ELF-1 (cell line): ENCODE measurements at places on chromosomes 12 and 14.

- no peak for DNase-seq
These were observed 81.7 kb downstream of the EEA1 start for GRCh38 chr12:92847368-92847767.

GRCh38 chr12:76790564-76791552 lies 26.9 kb downstream of the ZDHHC17 start:
- DNase-seq = no peak

GRCh38 chr14:38718519-38718918 lies 384.5 kb downstream of the SEC23A start:
- no peak for DNase-seq

GRCh38 chr12:95216711-95217376 lies 423 bp downstream of the FGD6 start:
- no peak for DNase-seq

GRCh38 chr14:26993556-26993955 lies 395.7 kb upstream of the NOVA1 start:
- no peak for DNase-seq

- DNase-seq = no peak
These were observed 44.1 kb downstream of the ETV6 start for GRCh38 chr12:11693601-11694000.

DNA sequence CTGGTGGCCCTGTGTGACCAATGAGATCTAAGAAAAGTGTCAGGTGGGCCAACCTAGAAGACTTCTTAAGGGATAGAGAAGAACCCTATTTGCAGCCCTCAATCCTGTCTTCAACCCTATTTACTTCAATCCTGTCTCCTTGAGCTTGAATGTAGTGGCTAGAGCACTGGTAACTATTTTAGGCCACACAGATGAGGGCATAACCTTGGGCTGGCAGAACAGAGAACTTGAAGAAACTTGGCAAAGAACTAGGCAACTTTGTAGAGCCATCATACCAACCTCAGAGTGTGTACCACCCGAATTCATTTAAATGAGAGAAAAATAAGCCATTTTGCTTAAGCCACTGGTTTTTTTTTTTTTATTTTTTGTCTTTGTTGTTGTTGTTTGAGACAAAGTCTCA lies 94.8 kb downstream of the TMTC1 start:
- DNase-seq = no peak

- DNase-seq = no peak
These were observed 136.7 kb upstream of the LRIG3 start for GRCh38 chr12:59056966-59057365.

- no peak for DNase-seq
These were observed 31.0 kb downstream of the DHRS2 start for GRCh38 chr14:23667134-23667533.

DNA sequence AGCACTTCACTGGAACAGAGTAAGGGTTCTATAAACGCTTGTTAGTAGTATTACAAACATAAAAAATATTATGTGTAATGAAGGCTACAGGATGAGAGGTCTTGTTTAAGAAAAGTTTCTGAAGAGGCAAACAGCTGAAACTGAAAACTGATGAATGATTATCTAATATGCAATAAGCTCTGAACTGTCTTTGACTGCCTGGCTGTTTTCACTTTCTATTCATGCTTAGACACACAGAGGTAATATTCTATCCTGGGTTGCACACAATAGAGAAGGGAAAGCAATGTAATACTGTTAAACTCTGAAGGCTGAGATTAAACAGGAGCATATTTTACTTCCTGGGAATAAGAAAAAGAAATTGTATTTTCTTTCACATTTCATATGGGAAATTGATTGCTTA lies 251.3 kb downstream of the ALX1 start:
- DNase-seq = no peak

- DNase-seq = peak; percentile 85
These were observed 11.6 kb downstream of the PLEKHG3 start for GRCh38 chr14:64715628-64716412.

DNA sequence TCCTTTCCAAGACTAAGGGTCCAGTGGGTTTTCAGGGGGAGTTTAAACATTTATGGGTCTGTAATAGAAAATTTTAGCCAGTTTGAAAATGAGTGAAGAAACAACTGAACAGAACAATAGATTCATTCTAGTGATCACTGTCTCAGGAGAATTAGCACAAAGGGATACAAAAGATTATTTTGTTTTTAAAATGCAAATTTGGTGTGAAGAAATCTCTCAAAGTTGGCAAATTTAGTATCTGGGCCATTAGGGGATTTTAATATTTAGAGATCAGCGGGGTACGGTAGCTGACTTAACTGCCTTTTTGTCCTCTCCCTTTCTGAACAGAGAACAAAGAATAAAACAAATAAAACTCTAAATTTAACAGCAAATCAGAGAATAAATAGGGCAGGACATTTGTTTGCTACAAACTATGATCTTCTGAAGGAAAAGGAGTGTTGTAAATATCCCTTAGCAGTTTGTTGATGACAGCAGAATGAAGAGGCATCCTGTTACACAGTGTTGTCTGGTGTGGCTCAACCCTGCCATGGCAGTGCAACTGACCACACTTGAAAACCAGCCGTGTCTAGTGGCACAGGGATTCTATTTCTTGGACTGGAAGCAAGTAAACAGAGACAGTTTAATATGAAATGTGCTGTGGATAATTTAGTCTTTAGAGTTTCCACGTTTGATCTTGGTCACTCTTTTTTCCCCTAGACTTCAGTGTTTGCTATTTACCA lies 46.3 kb upstream of the LRTM2 start:
- no peak for DNase-seq

GRCh38 chr14:75461303-75461702 lies 33.5 kb downstream of the JDP2 start:
- DNase-seq = no peak

GRCh38 chr12:117835156-117835555 lies 133.6 kb downstream of the KSR2 start:
- no peak for DNase-seq

DNA sequence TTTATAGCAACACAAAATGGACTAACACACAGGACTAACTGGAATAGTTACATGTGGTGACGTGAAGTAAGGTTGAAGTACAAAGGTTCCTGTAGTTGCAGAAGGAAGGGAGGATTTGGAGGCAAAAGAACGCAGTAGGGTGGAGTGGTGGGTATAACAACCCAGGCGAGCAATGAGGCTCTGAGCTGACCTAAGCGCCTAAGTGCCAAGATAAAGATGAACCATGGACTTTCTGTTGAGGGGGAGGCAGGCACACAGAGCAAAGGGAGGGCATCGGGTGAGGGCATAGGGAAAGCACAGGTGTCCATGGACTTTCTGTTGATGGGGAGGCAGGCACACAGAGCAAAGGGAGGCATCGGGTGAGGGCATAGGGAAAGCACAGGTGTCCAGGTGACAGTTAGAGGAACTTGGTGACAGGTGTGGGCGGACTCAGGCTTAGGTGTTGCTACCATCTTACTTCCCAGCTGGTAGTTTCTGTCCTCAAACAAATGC lies 15.2 kb downstream of the SCNN1A start:
- no peak for DNase-seq

DNA sequence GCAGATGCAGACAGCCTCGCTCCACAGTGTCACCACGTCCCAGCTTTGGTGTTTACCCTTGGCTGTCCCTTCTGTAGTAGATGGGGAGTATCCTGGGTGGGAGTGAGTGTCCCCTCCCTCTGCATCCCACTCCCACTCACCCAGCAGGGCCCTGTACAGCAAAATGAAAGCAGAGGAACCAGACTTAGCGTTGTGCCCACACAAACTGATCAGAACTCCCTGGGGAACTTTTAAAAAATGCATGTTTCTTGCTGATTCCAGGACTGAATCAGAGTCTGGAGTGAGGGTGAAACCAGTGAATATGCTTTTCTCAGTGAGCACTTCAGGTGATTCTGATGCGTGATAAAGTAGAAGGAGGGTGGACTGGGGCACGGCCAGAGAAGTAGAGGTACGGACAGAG lies 2.9 kb downstream of the ACVRL1 start:
- DNase-seq = no peak

GRCh38 chr14:93100100-93100499 lies 15.6 kb downstream of the ITPK1 start:
- DNase-seq = peak; percentile 80

DNA sequence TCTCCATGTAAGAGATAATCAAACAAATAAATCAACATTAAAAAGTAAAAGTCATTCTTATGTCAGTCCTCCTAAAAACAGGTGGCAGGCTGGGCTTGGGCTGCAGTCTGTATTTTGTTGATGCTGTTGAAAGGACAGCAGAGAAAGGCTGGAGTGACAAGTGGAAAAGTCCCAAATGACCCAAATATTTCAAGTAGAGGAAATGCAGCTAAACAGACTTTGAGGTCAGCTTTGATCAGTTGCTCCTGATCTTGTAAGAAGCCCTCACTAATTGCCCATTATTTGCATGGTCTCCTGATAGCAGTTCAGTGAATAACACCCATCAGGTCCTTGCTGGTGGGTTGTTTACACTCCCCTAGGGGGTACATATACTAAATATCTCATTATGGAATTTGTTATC lies 24.9 kb downstream of the TBX3 start:
- no peak for DNase-seq

DNA sequence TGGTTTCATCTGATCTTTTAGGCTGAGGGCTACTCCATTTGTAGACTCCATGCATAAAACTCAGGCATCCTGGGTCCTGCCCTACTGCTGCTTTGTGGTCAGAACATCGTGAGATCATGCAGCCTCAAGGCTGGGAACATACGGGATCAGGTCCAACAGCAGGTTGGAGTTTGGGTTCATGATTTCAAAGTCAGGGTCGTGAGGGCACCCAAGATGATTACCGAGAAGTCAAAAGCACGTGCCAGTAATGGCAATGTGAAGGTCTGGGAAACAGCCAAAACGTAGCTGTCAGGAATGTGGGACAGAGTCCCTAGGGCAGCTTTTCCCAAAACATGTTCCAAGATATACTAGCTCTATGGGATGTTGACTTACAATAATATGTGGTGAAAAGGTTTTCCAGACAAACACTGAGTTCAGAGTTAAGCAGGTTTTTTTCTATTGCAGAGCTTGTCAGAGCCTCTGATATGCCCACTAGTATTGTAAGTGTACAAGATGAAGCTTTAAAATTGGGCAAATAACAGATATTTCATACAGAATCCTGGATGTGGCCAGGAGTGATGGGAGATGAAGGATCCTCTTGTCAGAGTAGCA lies 130.3 kb upstream of the DNM1L start:
- DNase-seq = no peak

- no peak for DNase-seq
These were observed 183.3 kb downstream of the SSPN start for GRCh38 chr12:26378711-26379110.

DNA sequence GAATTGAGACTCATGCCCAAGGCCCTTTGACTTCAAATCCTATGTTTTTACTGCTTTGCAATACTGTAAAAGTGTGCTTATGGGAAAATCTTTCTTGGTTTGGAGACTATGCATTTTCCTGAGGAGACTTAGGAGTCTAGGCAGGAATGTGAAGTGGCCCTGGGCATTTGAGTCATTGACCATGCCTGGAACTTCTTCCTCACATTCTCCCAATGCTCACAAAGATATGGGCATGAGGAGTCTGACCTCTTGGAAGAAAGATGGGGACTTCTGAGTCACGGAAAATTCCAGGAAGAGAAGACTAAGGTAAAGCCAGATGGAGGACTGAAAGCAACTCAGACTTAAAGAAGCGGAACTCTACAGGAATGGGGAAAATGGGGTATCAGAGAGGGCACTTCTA lies 38.2 kb upstream of the ZNF641 start:
- no peak for DNase-seq
